ENCODE measurements at places on chromosomes 5 and 9.

DNA sequence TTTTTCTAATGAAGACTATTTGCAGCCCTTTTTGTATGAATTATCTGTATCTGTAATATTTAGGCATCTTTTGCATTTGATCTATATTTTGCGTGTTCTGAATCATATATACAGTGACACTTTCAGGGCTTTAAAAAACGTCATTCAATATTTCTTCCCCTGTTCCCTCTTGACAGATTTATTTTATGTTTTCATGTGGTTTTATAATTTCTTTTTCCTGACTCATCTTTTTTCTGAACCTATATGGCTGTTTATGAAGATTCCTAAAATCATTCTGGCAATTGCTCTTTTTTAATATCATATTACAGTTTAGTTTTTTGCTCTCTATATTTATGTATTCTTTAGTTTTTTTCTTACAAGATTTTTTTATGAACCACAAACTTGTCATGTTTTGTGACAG, 67.6 kb downstream of the SMARCA2 start:
- no peak for DNase-seq

DNA sequence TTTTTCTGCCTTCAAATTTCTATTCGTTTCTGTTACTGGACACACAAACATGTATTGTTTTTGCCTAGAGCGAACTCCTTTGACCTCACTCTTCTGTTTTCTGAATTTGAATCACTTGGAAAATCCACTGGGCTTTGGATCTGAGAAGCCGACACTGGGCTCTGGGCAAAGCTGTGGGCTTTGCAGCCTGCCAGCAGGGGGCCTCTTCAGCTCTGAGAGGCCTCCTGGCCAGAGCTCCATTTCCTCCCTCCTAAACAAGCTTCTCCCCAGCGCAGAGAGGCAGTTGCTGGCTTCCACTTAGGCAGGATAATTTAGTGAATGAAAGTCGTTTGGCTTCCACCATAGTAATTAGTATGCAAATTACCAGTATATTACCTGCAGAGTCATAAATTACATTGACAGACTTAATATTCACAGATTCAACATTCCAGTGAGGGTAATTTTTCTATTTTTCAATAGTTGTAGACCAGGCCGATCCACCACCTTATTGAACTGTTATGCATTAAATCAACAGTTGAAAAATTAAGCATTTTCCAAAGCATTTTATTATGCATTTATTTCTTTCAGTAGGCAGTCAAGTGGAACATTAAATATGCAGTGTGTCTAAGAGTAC, 104.0 kb upstream of the ZNF366 start:
- DNase-seq = peak; percentile 93

DNA sequence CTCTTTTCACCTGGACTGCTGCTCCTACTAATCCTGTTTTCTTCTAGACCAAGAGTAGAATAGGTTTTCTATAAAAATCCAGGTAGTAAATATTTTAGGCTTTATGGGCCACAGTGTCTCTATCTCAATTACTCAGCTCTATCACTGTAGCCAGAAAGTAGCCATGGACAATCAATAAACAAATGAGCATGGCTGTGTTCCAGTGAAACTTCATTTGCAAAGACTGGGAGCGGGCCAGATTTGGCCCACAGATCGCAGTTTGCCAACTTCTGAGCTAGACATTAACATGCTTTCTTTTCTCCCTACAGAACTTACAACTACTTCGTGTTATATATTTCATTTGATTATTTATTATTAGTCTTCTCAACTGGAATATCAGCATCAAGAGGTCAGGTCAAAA, 30.2 kb downstream of the BRINP1 start:
- peak; percentile 31 for DNase-seq

DNA sequence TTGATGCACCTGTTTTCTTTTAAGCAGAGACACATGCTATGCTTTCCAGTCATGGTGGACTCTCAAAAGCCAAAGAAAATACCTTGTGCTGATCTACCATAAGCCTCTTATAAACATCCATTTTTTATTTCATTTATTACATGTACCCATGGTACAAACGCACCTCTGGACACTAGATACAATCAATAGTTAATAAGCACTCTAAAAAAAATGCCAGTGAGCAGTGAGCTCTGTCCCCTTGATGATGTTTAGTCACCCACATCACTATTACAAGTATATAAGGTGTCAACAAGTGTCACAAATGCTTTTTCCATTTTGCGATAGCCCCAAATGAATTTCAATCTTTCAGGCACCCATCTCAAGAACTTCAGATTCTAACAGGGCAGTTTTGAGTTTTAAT, 5.9 kb downstream of the KLF4 start:
- no peak for DNase-seq

DNA sequence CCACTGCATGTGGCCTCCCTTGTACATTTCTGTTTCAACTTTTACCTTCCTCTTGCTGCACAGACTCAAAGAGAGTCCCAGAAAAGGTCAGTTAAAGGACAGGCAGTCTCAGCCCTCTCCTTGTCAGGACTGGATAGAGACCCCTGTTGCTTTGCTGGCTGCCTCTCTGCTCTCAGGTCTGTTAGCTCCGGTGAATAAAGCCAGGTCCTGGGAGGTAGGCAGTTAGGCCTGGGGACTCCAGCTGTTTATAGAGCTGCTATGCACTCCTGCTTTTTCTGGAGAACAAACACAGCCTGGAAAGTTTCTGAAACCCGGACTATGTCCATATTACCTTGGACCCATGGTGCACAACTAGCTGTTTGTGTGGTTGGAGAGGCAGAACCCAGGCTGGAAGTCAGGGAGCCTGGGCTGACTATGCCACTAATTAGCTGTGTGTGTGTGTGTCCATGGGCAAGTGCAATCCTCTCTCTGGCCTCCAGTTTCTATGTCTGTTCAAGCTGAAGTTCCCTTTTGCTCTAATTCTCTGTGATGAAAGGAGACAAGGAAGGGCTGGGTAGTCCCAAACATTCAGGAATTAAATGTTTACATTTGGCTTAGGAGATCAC, 42.9 kb downstream of the GLRA1 start:
- DNase-seq = no peak

DNA sequence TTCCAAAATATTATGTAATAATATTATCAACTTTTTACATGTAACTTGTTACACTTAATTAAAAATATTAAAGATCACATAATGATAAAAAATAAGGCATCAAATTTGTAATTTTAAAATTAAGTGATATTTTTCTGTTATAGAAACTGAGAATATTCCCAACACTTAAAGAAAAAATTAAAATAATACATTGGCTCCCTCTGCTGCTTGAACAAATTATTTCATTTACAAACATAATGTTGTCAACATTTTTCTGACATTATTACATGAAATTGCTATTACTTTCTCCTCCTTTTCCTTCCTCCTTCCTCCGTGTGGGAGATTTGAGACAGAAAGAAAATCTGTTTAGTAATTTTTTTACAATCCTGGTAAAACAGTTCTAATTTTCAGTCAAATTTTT, 42.3 kb downstream of the RNF180 start:
- no peak for DNase-seq

GRCh38 chr5:107557051-107557658, 113.6 kb downstream of the EFNA5 start:
- DNase-seq = no peak

DNA sequence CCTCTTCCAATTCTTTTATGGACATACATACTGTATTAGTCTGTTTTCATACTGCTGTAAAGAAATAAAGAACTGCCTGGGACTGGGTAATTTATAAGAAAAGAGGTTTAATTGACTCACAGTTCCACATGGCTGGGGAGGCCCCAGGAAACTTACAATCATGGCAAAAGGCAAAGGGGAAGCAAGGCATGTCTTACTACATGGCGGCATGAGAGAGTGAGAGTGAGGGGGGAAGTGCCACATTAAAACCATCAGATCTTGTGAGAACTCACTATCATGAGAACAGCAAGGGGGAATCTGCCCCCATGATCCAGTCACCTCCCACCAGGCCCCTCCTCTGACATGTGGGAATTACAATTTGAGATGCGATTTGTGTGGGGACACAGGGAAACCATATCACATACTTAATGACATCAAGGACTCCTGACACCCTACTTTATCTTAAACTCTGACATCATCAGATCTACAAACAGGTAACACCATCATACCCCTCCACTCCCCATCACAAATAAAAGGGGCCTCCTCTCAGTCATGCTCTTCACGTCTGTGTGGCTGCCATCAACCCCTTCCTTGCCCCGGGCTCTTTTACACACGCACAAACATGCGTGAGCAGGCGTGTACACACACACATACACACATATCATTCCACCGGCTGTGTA, 9.7 kb downstream of the ANKRD33B start:
- DNase-seq = no peak

GRCh38 chr5:172506921-172507320, 52.6 kb upstream of the SH3PXD2B start:
- DNase-seq = no peak

GRCh38 chr9:109737295-109737694, 42.7 kb upstream of the PALM2AKAP2 start:
- DNase-seq = no peak

- no peak for DNase-seq
Observed at GRCh38 chr5:174945853-174946252, 221.5 kb downstream of the MSX2 start.

- peak; percentile 87 for DNase-seq
Observed at GRCh38 chr9:77977210-77977611, 54.4 kb downstream of the GNAQ start.

DNA sequence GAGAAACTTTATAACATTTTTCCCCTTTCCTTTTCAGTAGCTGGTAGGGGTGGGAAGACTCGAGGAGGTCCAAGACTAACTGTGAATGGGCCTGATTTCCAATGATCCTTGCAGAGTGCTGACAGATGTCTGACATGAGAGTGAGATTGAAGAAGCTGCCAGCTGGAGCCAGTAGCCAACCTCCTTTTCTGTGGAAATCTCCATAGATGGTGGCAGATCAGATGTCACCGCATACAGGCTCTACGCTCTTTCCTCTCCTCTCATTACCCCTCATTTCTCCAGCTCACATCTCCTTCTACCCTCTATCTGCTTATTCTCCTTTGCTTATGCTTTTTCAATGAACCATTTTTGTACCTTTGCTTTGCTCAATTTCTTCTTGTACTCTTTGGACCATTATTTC, 395.2 kb upstream of the TNC start:
- no peak for DNase-seq

DNA sequence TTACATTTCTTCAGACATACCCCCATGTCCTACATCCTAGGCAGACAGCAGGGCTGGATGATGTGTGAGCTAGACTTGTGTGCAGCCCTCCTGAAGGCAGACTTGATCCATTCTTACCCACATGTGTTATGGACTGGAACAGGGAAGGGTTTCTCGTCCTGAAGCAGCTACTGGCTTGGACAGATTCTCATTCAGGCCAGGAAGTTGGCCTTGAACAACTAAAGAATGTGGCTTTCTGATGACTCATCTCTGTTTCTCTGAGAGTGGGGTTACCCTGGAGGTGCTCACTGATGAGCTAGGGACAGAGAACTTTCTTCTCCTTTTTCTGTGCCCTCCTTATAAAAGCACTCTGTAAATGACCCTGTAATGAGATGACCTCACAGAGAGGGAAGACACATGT, 246.5 kb downstream of the PCSK5 start:
- no peak for DNase-seq

DNA sequence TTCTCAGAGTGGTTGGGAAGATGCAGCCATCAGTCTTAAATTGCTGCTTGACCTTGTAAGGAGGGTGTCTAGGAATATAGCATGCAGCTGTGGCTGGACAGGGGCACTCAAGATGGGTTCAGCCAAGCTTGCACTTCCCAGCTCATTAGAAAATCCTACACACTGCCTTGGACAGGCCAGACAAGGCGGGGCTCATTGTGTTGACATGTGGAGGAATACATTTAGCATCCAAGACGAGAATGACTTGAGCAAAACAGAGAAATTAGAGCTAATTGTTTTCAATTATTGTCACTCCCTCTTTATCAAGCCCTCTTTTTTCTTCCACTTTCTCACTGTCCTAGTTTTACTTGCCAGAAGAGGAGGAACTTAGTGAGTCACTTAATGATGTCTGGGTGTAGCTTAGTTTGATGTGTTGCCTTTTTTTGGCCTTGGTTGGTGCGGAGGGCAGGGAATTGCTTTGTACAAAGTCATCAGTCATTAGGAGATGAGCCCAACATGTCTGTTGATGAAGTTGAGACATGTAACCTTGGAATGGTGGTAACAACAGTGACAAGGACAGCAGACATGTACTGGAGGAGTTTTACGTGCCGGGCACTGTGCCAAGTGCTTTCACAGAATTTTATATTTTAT, 1219.3 kb upstream of the WWC1 start:
- no peak for DNase-seq

GRCh38 chr5:144463481-144464223, 293.0 kb downstream of the KCTD16 start:
- DNase-seq = no peak

DNA sequence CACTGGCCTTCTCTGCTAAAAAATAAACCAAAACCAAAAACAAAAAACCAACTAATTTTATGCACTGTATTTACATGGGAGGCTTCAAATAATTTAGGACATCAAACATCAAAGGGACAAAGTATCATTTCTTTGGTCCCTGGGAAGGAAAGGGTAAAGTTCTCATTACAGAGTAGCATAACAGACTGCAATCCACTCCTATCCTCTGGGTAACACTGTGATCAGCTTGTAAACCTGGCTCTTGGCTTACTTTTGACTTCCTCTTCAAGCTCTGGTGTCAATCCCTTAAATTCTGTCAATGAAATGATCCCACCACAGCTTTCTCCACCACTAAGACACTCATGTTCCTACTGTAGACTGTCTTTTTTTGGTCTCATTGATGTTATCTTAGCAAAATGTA, 69.8 kb upstream of the VCAN start:
- no peak for DNase-seq

GRCh38 chr9:134650431-134651190, 9.0 kb downstream of the COL5A1 start:
- DNase-seq = no peak

GRCh38 chr5:40569546-40570270, 110.0 kb upstream of the PTGER4 start:
- no peak for DNase-seq

GRCh38 chr5:180287404-180287803, 4.5 kb downstream of the MAPK9 start:
- DNase-seq = no peak

DNA sequence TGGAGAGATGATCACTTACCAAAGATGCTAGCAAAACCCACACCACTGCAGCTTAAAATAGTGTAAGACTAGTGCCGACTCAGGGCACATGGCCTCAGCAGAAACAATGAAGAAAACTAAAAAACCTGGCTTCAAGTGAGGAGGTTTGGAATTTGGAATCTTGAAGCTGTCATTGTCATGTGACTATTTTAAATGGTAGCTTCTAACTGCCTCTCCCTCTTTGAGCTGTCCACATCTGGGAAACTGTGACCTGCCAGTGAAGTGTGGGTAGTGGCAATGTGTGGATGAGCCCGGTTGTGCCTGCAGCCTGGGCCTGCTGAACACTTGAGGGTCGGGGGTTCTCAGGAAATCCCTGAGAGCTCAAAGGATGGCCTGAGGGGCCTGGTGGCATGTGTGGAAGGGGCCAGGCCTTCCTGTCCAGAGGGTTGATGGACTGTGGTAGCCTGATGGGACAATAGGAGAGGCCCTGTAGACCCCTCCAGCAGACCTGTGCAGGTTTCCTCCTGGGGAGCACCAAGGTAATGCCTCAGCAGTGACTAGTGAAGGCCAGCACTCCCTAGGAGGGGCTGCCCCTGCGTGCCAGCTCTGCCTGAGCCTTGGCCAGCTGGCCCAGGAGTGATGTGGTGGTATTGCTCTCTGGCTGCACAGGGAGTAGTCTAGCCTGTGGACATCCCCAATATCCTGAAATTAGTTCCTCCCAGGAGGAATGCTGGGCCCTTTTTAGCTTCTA, 13.6 kb downstream of the USP20 start:
- DNase-seq = no peak

GRCh38 chr9:26296910-26297572, 595.6 kb downstream of the CAAP1 start:
- no peak for DNase-seq

Data from Ammon's horn (tissue), 1 donor.